Cardiac muscle cell (in vitro differentiated cells and primary cell): ENCODE measurements at places on chromosomes 12 and 14.

- no peak for DNase-seq
Measured at GRCh38 chr12:124542021-124542949, 25.1 kb downstream of the NCOR2 start.

DNA sequence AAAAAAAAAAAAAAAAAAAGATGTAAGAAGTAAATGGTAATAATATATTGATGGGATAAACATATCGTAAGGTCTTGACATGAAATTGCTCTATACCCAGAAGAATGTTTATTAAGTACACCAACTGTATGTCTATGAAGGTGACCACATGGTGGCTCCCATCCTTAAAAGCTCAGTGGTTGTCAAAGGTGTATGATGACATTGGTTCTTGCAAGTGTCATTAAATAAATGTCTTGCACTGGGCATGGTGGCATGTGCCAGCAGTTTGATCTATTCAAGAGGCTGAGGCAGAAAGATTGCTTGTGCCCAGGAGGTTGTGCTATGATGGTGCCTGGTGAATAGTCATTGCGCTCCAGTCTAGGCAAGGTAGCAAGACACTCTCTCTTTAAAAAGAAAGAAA lies 10.4 kb downstream of the CCT2 start:
- DNase-seq: no peak

DNA sequence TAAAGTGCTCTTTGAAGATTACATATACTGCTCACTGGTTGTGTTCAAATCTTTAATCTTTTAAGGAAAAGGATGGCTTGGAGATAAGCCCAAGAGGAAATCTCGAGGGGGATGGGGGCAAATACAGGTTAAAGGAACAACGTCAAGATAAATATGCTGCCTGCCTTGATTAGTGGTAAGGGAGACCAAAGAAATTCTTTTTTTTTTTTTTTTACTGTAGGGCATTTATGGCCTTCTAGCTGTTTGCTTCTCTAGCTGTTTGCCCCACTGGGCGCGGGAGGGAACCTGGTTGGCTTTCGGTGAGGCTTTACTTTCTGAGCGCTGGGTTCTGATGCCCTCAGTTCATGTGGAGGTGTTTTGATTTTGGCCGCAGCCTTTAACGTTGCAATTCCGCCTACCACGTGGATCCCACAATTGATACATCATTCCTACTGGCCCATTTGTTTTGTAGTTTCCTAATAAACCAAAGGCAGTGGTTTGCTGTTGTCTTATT lies 5.7 kb downstream of the CCND2 start:
- no peak for DNase-seq

- DNase-seq: no peak
Measured at GRCh38 chr12:11668611-11669010, 19.1 kb downstream of the ETV6 start.

GRCh38 chr12:94157981-94158411 lies 9.6 kb downstream of the PLXNC1 start:
- DNase-seq: peak; percentile 42

DNA sequence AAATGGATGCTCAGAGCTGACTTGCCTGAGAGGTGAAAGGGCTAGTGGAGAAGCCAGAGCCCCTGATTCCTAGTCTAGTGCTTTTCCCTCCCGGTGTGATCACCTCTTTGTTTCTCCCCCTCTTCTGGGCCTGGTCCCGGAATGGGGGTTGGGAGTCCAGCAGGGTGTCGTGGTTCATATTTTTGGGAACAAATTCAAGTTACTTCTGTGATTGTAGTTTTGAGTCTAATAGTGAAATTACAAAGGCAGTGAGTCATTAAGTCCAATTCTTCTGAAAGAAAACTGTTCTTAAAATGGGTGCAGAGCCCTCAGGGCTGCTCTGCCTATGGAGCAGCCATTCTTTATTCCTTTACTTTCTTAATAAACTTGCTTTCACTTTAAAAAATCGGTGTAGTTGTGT lies 7.6 kb downstream of the SUSD6 start:
- DNase-seq: no peak
